ENCODE measurements at places on chromosomes 2 and 18.

DNA sequence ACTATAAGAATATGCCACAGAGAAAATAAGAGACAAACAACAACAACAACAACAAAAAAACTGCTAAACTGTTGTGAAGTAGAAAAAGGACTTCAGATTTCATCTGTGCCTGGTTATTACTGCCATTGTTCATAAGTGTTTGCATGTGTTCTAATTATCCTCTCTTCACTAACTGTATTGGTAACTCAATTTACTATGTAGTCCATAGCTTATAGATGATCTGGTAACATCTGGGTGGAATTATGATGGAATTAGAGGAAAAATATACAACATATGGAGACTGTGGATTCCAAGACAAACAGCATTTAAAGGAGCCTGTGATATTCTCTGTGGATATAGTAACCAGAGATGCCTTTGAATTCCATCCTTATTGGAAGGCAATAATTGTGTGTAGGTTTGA is 1891.5 kb upstream of the PIK3C3 start:
- no peak for DNase-seq

DNA sequence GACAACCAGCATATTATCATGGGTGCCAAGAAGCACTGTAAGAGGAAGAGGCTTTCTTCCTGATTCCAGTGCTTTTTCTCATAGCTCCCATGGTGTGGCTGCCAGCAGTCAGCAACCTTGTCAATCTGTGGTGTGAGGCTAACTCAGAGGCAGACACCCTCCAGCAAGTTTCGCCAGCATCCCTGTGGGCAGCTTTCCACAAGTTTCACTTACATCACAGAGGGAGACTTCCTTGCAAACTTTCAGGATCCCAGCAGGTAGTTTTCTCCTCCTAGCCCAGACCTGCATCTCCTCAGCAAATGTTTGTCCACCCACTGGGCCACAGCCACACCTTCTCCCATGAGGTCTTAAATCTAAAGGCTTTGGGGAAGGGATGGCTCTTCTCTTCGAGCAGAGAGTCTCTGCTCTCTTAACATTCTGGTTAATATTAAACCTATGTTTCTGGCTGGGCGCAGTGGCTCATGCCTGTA is 9.1 kb downstream of the DNAH7 start:
- DNase-seq = no peak

GRCh38 chr2:34578641-34579040 is 979.5 kb upstream of the FAM98A start:
- no peak for DNase-seq

DNA sequence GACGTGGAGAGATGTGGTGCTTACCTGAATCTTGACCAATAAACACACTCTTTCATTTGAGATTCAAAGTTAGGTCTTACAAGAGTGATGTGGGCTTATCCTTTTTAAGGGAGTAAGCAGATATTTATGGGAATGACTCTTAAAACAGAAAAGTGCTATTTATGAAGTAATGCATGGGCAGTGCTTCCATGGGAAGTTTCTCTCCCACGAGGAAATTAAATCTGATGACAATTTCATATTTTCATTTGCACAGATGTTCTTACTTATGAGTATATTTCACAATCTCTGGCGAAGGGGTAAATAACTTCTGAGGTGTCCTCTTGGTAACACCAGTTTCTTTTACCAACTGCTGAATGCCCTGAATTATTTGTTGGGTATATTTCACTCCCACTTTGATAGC is 21.0 kb downstream of the PNPT1 start:
- DNase-seq = no peak

DNA sequence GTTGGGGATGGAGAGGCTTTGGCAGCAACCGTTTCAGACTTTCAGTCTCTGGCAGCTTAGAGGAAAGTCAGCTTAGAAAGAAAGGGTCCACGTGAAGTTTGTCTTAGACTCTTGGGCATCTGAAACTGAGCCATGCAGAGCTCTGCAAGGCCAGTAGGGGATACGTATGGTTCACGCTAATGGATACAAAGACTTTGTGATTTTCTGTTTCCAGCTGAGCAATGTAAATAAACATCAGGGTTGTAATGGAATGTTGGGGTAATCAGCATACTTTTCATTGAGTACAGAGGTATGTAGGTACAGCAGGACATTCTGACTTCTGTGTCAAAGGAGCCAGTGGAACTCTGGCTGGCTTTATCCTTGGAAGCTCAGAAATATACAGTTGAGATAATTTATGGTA is 31.0 kb downstream of the RALB start:
- no peak for DNase-seq

DNA sequence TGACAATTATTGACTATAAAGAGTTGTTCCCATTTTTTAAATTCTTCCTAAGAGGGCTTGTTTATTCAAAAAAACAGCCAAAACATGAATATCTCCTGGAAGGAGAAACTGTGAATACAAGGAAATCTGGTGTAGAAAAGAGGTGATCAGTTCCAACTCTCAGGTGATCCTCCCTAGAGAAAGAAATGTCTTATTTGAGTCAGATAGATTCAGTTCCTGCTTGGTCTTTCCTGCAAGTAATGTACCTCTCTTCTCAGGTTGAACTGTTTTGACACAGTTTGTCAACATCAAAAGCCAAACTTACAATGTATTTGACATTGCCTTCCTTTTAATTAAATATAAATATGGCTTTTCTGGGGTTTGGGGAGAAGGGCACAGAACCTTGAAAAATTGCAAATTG is 567.4 kb downstream of the ARHGAP15 start:
- no peak for DNase-seq

GRCh38 chr18:50013363-50014138 is 181.4 kb downstream of the MYO5B start:
- no peak for DNase-seq

All from activated CD4-positive, alpha-beta T cell treated with anti-CD3 and anti-CD28 coated beads, Interleukin-2, amount 10 ng/mL, durations not matched to agents 7 days and 5 days (primary cell).